Activated CD8-positive, alpha-beta memory T cell treated with anti-CD3 and anti-CD28 coated beads, Interleukin-2, amount 10 ng/mL, durations not matched to agents 7 days and 5 days (primary cell): ENCODE measurements at places on chromosomes 1 and 21. TPM values are rescaled to one million over a fixed set of nuclear protein-coding genes. Genes with fewer than 3 reads are reported as not detected.

Gene MAEL
- 0.38 TPM for total RNA-seq

Gene CHI3L2
- 6.7 TPM for total RNA-seq

Gene C1orf141
- total RNA-seq: not detected

DNA sequence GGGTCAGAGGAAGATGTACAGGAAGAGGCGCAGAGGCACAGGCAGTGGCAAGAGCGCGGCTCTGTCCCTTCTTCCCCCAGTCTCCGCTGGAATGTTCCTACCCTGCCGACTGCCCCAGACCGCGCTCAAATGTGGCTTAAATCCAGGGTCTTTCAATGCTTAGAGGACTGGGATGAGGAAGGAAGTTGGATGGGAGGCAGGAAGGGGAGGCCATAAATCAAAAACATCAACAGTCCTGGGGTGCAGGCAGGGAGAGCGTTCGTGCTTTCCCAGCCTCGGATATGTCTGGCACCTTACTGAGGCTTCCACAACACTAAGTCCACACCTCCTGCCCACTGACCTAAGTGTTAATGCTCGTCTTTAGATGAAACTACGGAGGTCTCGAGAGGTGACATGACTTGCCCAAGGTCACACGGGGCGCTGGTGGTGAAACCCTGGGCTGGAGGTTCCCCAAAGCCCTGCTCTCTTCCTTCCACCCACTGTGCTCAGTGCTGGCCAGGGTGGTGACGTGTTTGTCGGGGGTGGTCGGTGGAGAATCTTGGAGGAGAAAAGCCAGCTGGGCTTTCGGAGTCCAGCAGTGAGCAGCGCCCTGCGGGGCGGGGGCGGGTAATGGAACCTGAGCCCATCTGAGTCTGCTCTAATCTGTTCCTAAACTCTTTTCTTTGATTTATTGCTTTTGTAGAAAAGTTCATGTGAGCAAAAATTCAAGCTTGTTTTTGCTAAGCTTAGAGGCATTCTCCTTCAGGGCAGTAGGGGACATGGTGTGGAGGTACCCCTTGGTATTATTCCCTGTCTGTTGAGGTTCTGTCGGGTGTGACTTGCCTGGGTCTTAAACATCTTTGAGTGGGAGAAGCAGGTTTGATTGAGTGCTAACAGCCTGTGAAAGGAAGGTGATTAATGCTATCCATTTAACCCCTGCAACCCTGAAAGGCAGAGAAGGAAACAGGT is 708 bp downstream of the CDA start:
- no peak overlapping the region for H3K4me3 ChIP-seq
- no peak for DNase-seq
- no peak overlapping the region for H3K27ac ChIP-seq
- H3K36me3 ChIP-seq: no peaks in the 10 kb centered on the region
- H3K4me1 ChIP-seq: no peaks in the 10 kb centered on the region

- H3K4me3 ChIP-seq: no peak overlapping the region
- no peaks in the 10 kb centered on the region for H3K27me3 ChIP-seq
- peaks cover 3% of the 10 kb centered on the region for H3K4me1 ChIP-seq
- peaks cover 46% of the 10 kb centered on the region for H3K36me3 ChIP-seq
- DNase-seq: no peak
- no peak overlapping the region for H3K27ac ChIP-seq
These were observed 70.4 kb downstream of the FOXJ3 start for GRCh38 chr1:42264511-42265190.
